Pulmonary artery endothelial cell (primary cell): ENCODE measurements at places on chromosomes 7 and 10. TPM values are rescaled to one million over a fixed set of nuclear protein-coding genes. Genes with fewer than 3 reads are reported as not detected.

Gene HMX3
- total RNA-seq, result not detected in 2 replicates

Gene IQCE
- 7.1 and 10.3 TPM in 2 replicates for total RNA-seq

Gene CYP3A4
- not detected in 2 replicates for total RNA-seq

Gene ITGB8
- total RNA-seq, result 5.1 and 6.4 TPM in 2 replicates

Gene PLPP4
- total RNA-seq, result 5.2 and 16.5 TPM in 2 replicates

Gene MGAM2
- total RNA-seq, result not detected in 2 replicates

Gene GTF2IRD2
- total RNA-seq, result 1.5 and 2.0 TPM in 2 replicates

Gene PDGFA
- total RNA-seq, result 63.2 and 75.6 TPM in 2 replicates

Gene MYL7
- not detected in 2 replicates for total RNA-seq

Gene RAB19
- total RNA-seq, result 0.33 TPM in 1 of 2 replicates, not detected in the other

Gene AKR1E2
- total RNA-seq, result 3.4 and 21.5 TPM in 2 replicates

Gene TRIM50
- total RNA-seq, result not detected in 2 replicates

Gene TRPV6
- not detected in 2 replicates for total RNA-seq

Gene SEMA4G
- total RNA-seq, result 0.60 and 0.79 TPM in 2 replicates

Gene PRLHR
- total RNA-seq, result not detected in 2 replicates

Gene TDRD1
- not detected in 2 replicates for total RNA-seq

Gene HOXA10
- 0.07 and 0.14 TPM in 2 replicates for total RNA-seq

Gene FAM241B
- 0.20 TPM in 1 of 2 replicates, not detected in the other for total RNA-seq

Gene RASA4B
- total RNA-seq, result 1.5 and 2.2 TPM in 2 replicates

Gene PPP1R17
- not detected in 2 replicates for total RNA-seq

Gene PAX2
- total RNA-seq, result not detected in 2 replicates

Gene MLXIPL
- total RNA-seq, result not detected in 2 replicates

Gene ANXA8L1
- total RNA-seq, result 0.04 TPM in 1 of 2 replicates, not detected in the other

Gene SAMD8
- 28.4 and 32.0 TPM in 2 replicates for total RNA-seq

Gene MYOF
- 243 and 321 TPM in 2 replicates for total RNA-seq

Gene ODAD2
- 0.20 and 0.32 TPM in 2 replicates for total RNA-seq

Gene H2BK1
- not detected in 2 replicates for total RNA-seq

Gene DMTF1
- 36.3 and 57.2 TPM in 2 replicates for total RNA-seq

Gene SPDYE6
- not detected in 2 replicates for total RNA-seq

Gene ITGA8
- under 0.01 TPM in 1 of 2 replicates, not detected in the other for total RNA-seq
